ENCODE measurements at places on chromosomes 11 and 22.

DNA sequence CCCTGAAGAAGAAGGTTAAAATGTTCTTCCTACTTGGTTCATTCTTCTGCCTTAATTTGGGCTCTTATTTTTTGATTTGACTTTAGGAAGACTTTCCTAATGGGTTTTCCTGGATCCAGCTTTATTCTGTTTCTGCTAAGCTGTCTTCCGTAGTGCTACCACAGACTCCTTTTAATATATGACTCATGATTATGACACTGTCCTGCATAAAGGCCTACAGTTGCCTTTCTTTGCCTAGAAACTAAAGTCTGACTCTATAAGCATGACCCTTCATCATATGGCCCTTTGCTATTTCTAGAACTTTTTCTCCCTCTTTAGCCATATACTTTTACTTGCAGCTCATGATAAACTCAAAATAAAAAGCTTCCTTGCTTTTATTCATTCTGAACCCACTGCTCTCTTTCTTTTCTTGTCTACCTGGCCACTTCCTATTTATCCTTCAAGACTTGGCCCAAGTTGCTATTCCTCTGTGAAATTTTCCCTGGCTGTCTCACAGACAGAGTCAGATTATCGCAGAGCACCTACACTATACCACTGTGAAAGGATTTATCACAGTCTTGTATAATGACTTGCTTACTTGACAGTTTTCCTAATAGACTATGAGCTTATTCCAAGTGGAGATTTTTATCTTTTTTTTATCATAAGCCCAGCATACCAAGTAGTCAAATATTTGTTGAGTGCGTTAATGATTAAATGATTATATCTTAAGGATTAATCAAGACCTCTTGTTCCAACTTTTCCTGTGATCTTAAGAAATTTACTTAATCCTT lies 24.7 kb downstream of the TBCEL start:
- no peak for DNase-seq

GRCh38 chr11:68505596-68505995 lies 45.0 kb downstream of the PPP6R3 start:
- no peak for DNase-seq

- peak; percentile 67 for DNase-seq
These were observed 159.3 kb upstream of the GRK3 start for GRCh38 chr22:25404928-25405816.

GRCh38 chr11:61140416-61140815 lies 20.8 kb downstream of the VPS37C start:
- no peak for DNase-seq

DNA sequence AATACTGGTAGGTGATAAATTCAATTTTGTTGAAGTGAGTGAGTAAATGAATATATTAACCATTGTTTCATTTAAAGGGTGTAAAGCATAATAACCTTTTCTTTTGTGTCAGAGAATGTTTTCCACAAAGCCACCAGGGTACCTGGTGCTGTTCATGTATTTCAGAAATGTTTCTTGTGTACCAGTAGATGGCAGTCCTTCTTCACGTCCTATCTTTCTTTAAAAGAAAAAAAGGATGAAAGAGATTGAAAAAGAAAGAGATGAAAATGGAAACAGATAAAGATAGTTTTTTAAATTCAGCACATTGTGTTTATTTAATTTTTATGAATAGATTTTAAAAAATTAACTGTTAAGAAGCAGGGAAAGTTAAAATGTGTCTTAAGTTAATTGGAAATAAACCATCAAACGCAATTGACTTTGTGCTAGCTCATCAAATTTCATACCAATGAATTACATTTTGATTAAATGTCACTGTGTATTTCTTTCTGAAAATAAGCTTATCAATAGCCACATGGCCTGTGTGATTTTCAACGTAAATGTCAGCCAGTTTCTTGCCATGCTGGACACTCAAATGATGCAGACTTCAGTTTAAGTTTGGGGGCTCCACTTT lies 65.5 kb upstream of the CHORDC1 start:
- no peak for DNase-seq

GRCh38 chr11:34478845-34479663 lies 34.5 kb downstream of the ELF5 start:
- no peak for DNase-seq

DNA sequence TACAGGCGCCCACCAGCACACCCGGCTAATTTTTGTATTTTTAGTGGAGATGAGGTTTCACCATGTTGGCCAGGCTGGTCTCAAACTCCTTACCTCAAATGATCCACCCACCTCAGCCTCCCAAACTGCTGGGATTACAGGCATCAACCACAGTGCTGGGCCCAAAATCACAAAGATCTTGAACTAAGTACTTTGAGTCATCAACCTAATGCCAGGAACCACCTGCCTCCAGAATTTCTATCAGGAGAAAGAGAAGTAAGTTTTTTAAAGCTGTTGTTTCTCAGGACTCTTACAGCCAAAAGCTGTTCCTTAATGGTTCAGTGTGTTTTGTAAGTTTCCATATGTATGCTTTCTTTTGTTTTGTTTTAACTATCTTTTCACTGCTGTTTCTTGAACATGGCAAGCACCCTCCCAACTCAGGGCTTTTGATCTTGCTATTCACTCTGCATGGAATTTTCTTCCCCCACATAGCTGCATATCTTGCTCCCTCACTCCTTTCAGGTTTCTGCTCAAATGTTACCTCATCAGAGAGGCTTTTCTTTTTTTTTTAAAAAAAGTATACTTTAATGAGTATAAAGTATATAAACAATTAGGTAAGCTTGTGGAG lies 6.0 kb upstream of the PAK1 start:
- no peak for DNase-seq
